Kidney tubule cell (primary cell): ENCODE measurements at places on chromosomes 7 and 10.

GRCh38 chr10:96390460-96390864, 31.7 kb upstream of the OPALIN start:
- DNase-seq, result no peak

DNA sequence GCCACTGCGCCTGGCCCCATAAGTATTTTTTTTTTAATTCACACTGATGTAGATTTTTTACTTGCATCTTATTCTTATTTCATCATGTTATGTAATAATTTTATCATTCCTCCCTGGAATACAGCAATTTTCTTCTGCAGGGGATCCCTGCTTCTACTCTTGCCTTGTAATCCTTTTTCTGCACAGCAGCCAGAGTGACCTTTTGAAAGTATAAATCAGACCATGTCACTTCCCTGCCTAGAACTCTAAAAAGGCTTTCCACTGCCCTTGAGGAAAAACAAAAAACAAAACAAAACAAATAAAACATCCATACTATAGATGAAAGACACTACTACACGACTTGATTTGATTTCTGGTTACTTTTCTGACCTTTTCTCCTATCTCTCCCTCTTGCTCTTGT, 1334.7 kb downstream of the REEP3 start:
- no peak for DNase-seq

DNA sequence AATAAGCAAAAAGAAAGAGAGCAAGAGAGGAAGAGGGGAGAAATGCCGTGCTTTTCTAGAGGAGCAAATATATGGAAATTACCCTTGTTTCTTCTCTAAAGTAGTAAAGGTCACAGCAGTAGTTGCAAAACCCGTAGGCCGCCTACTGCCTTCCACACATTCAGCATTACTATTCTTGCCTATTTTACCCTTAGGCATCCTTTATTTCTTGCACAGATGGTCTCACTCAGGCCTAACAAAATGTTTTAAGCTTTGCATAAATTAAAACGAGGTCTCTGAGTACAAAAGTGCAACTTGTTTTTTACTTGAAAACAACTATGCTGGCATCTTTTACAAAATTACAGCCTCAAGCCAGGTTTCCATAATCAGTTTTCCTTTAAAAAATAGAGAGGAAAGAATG, 644.6 kb downstream of the AUTS2 start:
- no peak for DNase-seq

- peak; percentile 37 for DNase-seq
Observed at GRCh38 chr7:94561841-94562514, 52.4 kb downstream of the CASD1 start.

- DNase-seq, result no peak
Observed at GRCh38 chr7:158541346-158542010, 46.1 kb downstream of the PTPRN2 start.

GRCh38 chr10:68696018-68696417, 25.0 kb upstream of the CCAR1 start:
- DNase-seq, result no peak

DNA sequence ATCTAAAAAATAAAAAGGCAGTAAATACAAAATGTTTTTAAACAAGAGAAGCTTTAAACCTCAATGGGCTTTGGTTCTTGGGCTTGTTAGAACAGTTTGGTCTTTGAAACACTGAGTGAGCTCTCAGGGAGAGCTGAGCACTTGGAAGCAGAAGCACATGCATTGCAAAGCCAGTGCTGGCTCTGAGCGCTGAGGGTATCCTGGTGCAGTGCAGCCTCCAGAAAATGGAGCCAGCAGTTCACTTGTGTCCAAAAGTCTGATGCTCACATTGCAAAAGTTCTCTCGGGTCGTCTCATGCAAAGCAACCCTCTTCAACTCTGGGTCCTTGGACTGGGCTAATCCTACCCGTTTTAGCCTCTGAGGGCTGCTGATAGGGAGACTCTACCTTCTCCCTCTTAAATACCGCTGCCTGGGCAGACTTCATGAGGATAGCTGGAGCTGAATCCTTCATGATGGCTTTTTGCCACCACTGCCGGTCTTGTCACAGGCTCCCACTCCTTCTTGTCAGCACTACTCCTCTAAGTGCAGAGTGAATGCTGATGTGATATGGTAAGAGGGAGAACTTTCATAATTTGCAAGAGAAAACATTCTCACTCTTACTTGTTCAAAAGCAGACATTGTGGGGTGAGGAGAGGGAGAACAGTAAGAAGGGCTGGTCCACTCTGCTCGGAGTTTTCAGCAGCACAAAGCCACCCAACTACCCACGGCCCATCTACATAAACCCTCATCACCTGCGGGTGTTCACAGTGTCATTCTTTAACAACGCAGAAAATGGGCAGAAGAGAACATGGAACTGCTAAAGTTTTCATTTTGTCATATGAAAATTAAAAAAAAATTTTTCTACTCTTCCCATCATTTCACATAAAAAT, 42.2 kb upstream of the BMPER start:
- DNase-seq, result no peak

- peak; percentile 77 for DNase-seq
Observed at GRCh38 chr10:108787932-108788331, 1135.4 kb downstream of the XPNPEP1 start.

- DNase-seq, result peak; percentile 89
Observed at GRCh38 chr10:16440396-16441133, 3.8 kb downstream of the PTER start.

DNA sequence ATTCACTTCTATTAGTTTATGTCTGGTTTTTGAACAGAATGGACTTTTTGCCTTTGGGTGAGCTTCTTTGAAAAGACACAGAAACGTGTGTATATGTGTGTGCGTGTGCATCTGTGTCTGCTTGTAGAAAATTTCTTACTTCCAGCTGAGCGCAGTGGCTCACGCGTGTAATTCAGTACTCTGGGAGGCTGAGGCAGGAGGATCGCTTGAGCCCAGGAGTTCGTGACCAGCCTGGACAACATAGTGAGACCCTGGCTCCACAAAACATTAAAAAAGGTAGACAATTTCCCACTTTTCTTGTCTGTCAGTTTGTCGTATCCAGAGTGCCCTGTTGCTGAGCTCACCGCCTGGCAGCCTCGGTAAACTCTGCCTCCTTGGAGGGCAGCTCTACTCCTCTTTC, 25.4 kb downstream of the PPP2R2D start:
- DNase-seq, result no peak

DNA sequence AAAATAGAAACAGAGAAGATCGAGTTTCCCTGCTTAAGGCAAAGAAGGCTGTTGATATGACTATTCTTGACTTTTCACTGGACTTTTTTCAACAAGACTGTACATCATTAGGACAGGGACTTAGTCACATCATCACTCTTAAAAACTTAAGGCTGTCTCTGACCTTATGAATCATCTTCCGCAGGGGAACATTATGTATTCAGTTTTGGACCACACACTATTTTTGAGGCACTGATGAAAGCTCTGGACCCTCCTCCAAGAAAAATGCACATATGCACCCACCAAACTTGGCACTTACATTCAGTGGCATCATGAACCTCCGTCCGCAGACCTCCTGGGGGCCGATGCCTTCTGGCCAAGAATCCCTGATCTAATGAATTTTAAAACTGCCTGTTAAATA, 96.4 kb downstream of the CALD1 start:
- DNase-seq, result no peak

GRCh38 chr7:149637911-149638565, 135.3 kb downstream of the ZNF467 start:
- DNase-seq, result no peak

GRCh38 chr7:138992052-138992531, 10.9 kb upstream of the KIAA1549 start:
- no peak for DNase-seq

DNA sequence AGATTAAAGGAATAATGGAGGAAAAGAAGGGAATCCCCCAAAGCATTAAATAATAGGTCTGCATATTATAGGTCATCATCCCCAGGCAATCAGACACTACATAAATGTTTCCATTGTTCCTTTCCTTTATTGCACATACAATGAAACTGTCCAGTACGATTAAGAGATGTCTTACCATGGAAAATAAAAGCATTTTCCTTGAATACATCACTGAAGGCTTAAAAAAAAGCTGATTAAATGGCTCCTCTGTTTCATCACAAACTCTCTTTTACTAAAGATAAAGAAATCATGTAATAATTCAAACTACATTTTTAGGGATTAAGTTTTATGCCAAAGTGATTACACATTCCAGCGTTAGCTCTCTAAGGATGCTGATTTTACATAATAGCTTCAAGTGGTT, 316.0 kb downstream of the AGMO start:
- DNase-seq, result no peak

DNA sequence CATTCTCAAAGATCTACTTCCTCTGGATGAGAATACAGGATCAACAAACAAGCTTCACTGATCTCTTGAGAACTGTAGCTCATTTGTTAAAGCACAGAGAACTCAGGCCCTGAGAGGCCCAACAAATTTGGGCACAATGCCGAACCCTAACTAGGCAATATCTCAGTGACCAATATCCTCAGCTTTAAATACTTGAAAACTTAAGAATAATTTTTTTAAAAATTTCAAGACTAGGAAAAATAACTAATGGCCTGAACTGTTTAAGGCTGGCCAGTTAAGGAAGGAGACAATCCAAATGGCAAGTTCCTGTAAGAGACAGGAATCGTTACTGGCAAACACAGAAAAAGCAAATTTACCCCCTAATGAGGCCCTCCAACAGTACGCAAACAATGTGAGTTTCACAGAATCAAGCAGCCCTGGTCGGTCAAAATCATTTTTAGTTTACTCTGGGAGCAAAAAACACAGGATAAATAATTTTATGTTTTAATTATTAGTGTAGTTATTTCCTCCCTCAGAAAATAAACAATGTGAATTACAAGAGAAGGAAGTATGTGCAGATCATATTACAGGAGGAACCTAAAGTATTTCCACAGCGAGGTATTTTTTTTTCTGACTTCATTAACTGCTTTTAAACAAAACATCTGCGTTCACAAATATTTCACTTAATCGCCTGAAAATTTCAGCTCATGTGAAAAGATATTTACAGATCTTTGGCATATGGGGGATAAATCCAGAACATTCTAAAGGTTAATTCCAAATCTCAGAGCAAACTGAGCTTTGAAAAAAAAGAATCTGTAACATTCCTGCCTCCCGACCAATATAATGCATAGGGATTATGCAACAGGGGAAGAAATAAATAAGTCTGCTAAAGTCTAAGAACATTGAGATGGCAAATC, 39.5 kb downstream of the NT5C2 start:
- DNase-seq, result no peak

DNA sequence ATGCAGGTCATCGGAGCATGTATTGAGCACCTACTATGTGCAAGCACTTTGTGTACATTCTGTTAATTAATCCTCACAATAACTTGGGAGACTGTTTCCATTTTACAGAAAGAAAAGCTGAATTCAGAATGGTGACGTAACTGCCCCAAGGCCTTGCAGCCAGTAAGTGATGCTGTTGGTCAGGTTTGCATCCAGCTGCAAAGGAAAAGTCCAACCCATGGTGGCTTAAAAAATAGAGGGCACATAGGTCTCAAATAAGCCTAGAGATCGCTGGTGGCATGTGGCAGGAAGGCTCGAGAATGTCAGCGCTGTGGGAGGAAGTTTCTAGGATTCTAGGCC, 83.8 kb upstream of the CHST15 start:
- DNase-seq, result no peak

DNA sequence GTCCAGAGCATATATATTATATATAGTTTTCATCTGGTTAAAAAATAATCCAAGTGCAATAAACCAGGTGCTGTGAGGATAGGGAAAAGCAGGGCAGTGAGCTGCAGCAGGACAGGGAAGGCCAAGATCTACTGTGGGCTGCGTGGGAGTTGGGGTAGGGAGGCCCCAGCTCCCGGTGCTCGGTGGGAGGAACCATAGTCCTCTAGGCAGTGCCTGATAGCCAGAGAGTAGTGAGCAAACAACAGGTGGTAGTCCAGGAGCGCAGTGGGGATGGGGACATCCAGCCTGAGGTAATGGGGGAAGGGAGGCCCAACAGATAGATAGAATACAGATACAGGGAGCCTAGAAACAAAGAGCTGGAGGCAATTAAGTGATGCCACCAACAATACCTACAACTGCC, 4.1 kb upstream of the BMPR1A start:
- no peak for DNase-seq

DNA sequence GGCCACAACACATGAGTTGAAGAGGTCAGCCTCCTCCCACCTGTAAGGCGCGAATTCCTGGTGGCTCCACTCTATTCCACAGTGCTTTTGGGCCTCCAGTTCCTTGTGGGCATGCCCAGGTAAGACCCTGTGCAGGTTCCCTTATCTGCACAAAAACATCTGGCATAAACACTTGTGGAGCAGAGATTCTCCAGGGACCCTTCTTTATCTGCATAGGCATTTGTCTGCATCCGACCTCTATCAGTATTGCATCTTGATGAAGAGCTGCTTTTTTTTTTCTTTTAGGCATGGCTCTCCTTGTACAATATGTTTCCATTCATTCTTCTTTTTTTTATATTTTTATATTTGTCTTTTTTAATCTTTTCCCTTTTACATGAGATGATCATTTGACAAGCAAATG, 58.4 kb downstream of the ANKMY2 start:
- DNase-seq, result no peak

DNA sequence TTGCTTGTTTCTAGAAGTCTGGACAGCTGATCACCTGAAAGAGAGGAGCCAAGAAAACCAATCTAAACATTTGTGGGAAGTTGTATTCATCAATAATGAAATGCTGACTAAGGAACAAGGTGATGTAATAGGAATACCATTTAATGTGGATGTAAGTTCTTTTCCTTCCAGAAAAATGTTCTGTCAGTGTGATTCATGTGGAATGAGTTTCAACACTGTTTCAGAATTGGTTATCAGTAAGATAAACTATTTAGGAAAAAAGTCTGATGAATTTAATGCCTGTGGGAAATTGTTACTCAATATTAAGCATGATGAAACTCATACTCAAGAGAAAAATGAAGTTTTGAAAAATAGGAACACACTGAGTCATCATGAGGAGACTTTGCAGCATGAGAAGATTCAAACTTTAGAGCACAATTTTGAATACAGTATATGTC, 39.8 kb upstream of the ZNF37A start:
- peak; percentile 50 for DNase-seq

- DNase-seq, result no peak
Observed at GRCh38 chr7:50834679-50835078, 52.0 kb upstream of the GRB10 start.

- DNase-seq, result no peak
Observed at GRCh38 chr10:124351481-124352220, 67.1 kb downstream of the OAT start.

GRCh38 chr7:31437250-31437865, 76.5 kb upstream of the ITPRID1 start:
- DNase-seq, result peak; percentile 65

DNA sequence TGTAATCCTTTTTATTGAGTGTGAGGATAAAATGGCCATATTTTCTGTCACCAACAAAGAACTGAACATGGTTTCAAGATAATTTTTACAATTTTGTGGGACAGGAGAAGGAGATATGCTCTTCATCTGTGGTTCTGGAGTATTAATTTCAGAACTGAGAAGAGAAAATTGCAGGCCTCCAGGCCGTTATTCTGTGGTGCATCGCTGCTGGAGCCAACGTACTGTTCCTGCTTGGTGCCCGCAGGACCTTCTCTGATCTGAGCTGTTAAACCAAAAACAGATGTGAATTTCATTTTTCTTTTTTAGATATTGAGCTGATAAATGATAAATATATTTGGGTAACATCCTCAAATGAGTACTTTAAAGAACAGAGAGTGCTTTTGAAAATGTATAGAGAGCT, 63.9 kb downstream of the IKZF1 start:
- no peak for DNase-seq

GRCh38 chr10:3241967-3242650, 69.5 kb upstream of the PITRM1 start:
- no peak for DNase-seq

GRCh38 chr7:20991544-20991943, 204.9 kb upstream of the SP8 start:
- DNase-seq, result no peak
